ENCODE measurements at places on chromosomes 16 and 17.

- peak; percentile 46 for DNase-seq
These were observed 291.6 kb upstream of the TNRC6C start for GRCh38 chr17:77666881-77667395.

GRCh38 chr17:8997994-8998628 is 23.2 kb upstream of the NTN1 start:
- peak; percentile 71 for DNase-seq

GRCh38 chr17:60773552-60773951 is 95.9 kb downstream of the BCAS3 start:
- no peak for DNase-seq

DNA sequence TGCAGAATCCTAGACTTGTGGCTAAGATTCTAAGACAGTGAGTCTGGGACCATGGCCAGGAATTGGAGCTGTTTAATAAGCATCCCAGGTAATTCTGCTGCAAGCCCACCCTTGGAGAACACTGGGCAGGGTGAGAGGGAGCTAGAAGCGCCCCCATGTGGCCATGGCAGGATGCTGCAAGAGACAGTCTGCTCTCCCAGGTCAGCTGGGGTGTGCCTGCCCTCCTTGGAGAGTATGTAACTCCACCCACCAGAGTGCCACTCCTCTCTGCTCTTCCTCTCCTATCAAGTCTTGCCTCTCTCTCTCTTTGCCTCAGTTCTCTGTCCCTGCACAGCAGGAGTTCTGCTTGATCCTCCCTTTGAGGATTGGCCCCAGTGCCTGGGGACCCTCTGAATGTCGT is 14.9 kb downstream of the RCVRN start:
- no peak for DNase-seq

GRCh38 chr16:8537691-8538342 is 52.5 kb downstream of the TMEM114 start:
- DNase-seq = no peak

DNA sequence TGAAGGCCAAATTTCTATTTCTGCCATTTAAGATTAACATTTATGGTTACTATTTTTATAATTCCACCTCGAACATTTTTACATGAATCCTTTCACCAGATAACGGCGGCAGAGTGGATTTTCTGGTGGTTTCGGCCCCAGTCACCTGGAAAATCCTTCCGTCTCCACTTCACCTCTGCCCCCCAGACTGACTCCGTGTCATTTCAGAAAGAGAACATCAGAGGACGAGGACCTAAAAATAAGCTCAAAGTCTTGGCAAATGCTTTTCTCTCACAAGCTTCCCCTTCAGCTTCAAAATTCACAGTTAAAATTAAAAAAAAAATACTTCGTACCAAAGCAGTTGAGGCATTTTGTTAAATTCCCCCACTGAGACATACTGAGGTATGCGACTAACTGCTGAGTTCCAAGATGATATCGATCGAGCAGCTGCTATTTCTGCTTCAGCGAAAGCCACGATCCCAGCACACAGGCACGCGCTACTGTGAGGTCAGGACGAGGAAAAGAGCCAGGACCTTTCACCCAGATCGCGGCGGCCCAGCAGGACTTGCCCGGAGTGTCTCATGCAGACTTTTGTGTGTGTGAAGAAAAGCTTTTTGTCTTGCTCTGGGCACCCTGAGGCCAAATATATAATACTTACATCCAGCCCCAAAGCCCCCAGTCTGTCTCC is 36.8 kb downstream of the ASPA start:
- DNase-seq = no peak

GRCh38 chr17:4903051-4903818 is at the start of gene CHRNE:
TSS of gene CHRNE (minus strand) at chr17:4903098. CDS start at chr17:4903063, 35 bp downstream.
- DNase-seq = peak; percentile 69

- DNase-seq = peak; percentile 81
These were observed at the start of gene ADCY7 for GRCh38 chr16:50266337-50267091. TSS of gene ADCY7 (plus strand) at chr16:50266551. CDS start at chr16:50288180, 21,629 bp downstream.

GRCh38 chr16:89034573-89034961 is 57.6 kb upstream of the CBFA2T3 start:
- no peak for DNase-seq

GRCh38 chr17:77451245-77451893 is 310.6 kb downstream of the SEC14L1 start:
- DNase-seq = peak; percentile 71

DNA sequence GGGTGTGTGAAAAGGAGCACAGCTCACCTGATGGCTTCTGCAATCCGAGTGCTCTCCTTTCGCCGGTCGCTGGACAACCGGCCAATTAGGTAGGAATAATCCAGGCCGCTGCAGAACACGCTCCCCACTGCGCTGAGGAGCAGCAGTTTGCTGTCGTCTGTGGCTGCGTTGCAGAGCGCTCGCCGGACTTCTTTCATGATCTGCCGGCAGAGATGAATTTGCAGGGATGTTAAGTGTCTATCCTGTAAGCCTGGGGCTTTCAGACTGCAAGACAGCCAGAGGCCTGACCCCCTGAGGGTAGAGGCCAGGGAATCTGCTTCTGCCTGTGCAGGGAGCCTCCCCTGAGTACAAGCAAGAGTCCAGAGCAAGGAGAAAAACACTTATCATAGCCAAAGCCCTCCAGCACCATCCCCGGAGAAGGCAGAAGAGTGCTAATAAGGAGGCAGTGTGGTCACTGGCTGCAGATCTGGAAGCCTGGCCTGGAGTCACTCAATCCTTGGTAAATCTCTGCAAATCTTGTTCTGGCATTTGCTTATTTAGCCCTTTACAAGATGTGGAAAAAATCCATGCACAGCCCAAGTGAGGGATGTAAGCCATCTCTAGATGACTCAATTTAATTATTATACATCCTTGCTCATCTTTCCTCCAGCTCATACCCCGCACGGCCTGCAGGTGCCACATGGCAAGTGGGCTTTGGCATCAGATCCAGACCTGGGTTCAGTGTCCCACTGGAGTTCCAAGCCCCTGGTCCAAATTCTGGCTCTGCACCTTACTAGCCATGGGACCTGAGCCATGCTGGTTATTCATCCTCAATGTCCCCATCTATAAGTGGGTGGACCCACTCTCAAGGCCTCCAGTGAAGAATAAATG is 80.2 kb downstream of the DYNLRB2 start:
- DNase-seq = no peak

- DNase-seq = no peak
These were observed 67.4 kb downstream of the CDH11 start for GRCh38 chr16:65054457-65054856.

DNA sequence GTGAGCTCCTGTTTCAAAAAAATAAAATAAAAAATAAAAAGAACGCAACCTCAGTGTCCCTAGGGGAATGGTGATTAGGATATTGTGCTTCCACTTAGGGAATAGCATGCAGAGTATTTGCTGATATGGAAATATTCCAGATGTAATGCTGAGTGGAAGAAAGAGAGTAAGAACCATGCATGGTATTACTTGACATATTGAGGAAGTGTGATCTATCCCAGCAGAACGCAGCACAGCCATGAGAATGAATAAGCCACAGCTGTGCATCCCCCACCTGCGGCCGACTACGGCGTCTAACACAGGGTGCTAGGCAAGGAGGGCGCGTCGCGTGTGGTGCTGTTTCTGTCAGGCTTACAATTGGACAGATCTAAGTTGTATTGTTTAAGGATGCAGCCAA is 49.5 kb downstream of the FOXK2 start:
- DNase-seq = no peak

GRCh38 chr16:63349961-63350360 is 1313.7 kb upstream of the CDH8 start:
- no peak for DNase-seq

DNA sequence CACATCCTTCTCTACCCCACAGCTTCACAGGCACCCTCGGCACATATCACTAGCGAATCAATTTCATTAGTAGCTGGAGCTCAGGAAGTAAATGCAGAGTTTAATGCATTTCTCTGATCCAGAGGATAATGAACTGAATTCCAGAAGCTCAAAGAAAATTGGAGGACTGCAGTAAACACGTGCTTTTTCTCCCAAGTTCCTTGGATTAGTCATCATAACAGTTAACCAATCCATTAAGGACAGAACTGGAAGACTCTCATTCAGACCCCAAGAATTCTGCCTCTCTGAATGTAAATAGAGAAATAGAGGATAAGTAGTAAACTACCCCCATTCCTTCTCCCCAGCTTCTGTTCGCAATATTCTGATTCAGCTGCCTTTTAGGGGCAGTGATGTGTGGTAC is 40.7 kb downstream of the DUSP14 start:
- no peak for DNase-seq

DNA sequence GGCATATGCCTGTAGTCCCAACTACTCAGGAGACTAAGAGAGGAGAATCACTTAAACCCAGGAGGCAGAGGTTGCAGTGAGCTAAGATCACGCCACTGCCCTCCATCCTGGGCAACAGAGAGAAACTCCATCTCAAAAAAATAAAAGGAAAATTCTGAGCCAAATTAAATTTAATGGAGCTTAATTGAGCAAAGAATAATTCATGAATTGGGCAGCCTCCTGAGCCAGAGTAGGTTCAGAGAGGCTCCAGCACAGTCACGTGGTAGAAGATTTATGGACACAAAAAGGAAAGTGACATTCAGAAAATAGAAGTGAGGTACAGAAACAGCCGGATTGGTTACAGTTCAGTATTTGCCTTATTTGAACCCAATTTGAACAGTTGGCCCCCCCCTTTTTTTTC is 10.9 kb downstream of the VPS35L start:
- DNase-seq = no peak

- no peak for DNase-seq
These were observed 129.0 kb upstream of the CIBAR2 start for GRCh38 chr16:85240982-85241924.

- DNase-seq = no peak
These were observed 71.1 kb downstream of the CMIP start for GRCh38 chr16:81515721-81516120.

- no peak for DNase-seq
These were observed 251.4 kb upstream of the RPL38 start for GRCh38 chr17:73952082-73952479.

DNA sequence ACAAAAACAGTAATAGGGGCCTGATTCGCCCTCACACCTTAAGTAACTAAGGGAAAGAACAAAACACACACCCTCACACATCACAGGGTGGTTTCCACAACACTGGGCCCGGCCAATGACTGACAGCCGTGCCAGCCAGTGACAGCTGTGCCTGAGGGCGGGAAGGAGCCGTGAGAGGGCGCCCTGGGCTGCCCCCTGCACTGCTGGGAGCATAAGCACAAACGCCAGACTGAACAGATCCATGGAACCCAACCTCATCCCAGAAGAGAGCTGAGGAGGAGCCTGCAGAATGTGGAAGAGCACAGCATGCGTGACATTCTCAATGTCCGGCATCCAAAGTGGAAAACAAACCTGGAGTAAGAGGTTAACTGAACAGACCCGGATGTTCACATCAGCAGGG is 16.0 kb downstream of the CSNK1D start:
- DNase-seq = peak; percentile 64

DNA sequence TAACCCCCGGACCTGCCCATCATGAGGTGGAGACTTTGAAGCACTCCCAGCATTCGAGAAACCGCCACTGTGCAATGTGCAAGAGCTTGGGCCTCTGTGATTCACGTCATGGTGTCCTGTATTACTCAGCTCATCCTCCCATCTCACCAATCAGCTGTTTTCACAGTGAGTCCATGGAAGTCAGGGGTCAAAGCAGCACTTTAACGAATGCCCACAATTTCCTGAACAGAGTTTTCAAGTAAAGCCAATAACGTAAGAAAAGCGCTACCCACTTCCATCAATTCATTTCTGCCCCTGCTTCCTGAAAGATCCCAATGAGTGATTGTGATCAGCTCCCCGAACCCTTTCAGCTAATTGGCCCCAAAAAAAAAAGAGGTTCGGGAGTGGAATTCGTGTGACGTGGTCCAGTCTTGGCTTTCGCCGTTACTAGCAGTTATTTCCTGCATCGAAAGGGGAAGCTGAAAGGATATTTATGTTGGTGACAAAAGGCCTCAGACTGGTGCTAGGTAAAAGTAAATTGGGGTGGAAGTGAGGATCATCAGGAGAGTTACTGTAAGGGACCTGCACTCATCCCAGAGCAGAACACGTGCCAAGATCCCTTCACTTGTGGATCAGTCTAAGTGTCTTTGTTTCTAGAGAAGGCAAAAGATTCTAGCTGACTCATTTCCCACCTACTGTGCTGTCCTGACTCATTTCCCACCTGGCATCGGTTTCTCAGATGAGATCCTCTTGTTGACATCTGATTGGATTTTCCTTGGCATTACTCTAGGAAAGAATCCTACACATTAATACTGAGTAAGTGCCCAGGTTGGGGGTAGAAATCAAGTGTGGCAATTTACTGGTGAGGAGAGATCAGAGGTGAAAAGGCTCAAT is 136.7 kb upstream of the NUDT7 start:
- no peak for DNase-seq

GRCh38 chr17:19376811-19377210 is 1.5 kb upstream of the MAPK7 start:
- no peak for DNase-seq

DNA sequence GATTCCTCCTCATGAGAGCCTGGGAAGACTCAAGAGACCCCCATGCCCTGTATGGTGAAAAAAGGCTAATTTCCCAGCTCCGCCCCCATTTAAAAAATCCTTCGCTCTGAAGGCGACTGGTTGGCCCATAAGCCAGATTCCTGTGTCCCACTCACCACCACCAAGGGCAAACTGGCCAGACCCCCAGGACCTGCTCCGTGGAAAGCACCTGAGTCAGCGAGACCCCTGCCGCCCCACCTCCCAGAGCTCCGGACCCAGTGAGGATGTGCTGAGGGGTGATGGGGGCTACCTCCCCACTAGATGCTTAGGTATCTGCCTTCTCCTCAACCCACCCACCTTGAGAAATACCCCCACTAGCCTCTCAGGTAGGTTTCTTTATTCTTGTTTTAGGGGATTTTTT is 42.2 kb downstream of the RBFOX3 start:
- no peak for DNase-seq

- no peak for DNase-seq
These were observed 46.9 kb upstream of the CBFA2T3 start for GRCh38 chr16:89023621-89024511.

GRCh38 chr16:57994778-57995177 is 5.7 kb downstream of the ZNF319 start:
- DNase-seq = peak; percentile 8

DNA sequence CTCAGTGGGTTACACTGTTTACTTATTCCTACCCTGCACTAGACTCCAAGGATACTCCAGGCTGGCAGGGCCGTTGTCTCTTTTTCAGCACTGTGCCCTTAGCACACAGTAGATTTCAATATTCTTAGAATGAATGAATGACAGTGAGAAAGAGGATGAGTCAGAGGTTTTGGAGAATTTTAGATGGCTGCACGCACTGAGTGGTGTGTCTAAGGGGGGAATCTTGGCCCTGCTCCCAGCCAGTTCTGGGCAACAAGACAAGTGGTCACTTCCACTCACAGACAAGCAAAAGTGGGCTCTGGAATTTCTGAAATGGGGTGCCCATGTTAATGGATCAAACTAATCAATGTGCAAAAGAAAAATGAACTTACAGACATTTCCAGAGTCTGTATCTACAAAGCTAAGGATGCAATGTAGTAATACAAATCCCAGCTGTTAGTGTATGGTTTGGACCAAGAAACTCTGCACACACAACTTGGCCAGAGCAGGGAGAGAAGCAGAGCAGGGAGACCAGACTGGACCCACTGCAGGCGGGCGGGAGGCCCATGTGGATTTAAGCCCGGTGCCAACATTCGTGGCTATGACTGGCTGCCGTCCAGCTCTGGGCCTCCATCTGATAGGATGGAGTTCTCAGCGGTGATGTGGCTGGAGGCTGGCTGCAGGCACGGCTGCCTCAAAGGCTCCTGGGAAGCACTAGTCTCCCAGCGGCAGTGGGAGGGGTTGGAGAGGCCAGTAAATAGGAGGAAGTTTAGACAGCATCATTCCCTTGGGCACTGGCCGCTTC is 95.6 kb upstream of the CDYL2 start:
- no peak for DNase-seq

Data from activated T-cell treated with anti-CD3 and anti-CD28 coated beads for 24 hours (primary cell).